ENCODE measurements at places on chromosomes 3 and 15.

DNA sequence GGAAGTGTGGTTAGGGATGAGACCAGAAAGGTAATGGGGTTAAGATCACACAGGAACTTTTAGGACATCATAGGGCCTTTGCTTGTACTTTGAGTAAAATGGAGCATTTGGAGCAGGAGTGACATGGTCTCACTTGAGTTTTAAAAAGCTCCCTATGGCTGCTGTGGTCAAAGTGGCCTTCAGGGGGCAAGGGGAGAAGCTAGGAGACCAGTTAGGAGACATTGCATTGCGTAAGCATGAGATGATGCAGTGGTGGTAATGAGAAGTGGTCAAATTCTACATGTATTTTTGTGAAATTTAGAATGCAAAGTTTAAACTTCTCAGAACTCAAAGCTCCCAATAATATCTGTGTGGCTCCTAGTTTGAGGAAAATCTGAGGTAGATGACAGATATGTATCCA, 27.9 kb downstream of the MED12L start:
- H3K4me1 ChIP-seq, result no peaks in the 10 kb centered on the region
- H3K27ac ChIP-seq, result no peak overlapping the region
- no peak overlapping the region for H3K4me3 ChIP-seq
- no peaks in the 10 kb centered on the region for H3K27me3 ChIP-seq

DNA sequence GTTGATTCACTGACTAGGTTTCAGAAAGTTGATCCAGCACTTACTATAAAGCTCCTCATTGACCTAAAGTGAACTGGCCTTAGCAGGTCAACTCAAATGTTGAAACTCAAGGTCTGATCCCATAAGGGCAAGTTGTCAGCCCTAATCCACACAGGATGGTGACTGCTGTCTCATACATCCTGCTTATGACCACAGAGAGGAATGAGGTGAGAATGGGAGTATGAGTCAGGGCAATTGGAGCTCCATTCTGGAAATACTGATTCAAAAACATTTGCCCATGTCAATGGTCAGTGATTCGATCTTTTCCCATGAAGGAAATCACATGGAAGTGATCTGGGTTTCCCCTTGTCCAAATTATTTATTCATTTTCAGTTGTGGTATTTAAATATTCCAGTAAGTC, 78.7 kb downstream of the ZNF385D start:
- H3K27me3 ChIP-seq, result no peaks in the 10 kb centered on the region
- H3K4me3 ChIP-seq, result no peak overlapping the region
- H3K27ac ChIP-seq, result no peak overlapping the region
- no peak for DNase-seq
- H3K4me1 ChIP-seq, result no peaks in the 10 kb centered on the region

- H3K27ac ChIP-seq, result peak overlapping the region; percentile 88
- H3K4me3 ChIP-seq, result no peak overlapping the region
- H3K27me3 ChIP-seq, result no peaks in the 10 kb centered on the region
- no peaks in the 10 kb centered on the region for H3K36me3 ChIP-seq
- H3K4me1 ChIP-seq, result peaks cover 46% of the 10 kb centered on the region
- no peak for DNase-seq
Observed at GRCh38 chr3:9863058-9863772, 16.8 kb downstream of the CIDEC start.

GRCh38 chr3:130757611-130758150, 11.1 kb upstream of the PIK3R4 start:
- DNase-seq, result no peak
- no peak overlapping the region for H3K4me3 ChIP-seq
- H3K36me3 ChIP-seq, result no peaks in the 10 kb centered on the region
- no peak overlapping the region for H3K27ac ChIP-seq
- no peaks in the 10 kb centered on the region for H3K27me3 ChIP-seq
- H3K4me1 ChIP-seq, result no peaks in the 10 kb centered on the region

- H3K4me1 ChIP-seq, result peaks cover 25% of the 10 kb centered on the region
- H3K36me3 ChIP-seq, result peaks cover 39% of the 10 kb centered on the region
- DNase-seq, result no peak
- H3K4me3 ChIP-seq, result no peak overlapping the region
Observed at GRCh38 chr15:90425726-90426346, 37.8 kb downstream of the IQGAP1 start.
